ENCODE measurements at places on chromosomes 1 and 21.

GRCh38 chr1:55418208-55419000, 203.2 kb upstream of the USP24 start:
- DNase-seq, result no peak

GRCh38 chr1:61386770-61387169, 304.4 kb downstream of the NFIA start:
- DNase-seq, result no peak

GRCh38 chr1:24142546-24143534, at the start of gene IL22RA1:
Gene IL22RA1, minus strand, starts transcription at chr1:24143140. Its CDS starts 58 bp downstream, at chr1:24143082.
- DNase-seq, result no peak

- DNase-seq, result no peak
Observed at GRCh38 chr21:35982717-35983116, 77.6 kb downstream of the SETD4 start.

GRCh38 chr1:32886828-32887414, 630 bp downstream of the HPCA start:
- no peak for DNase-seq

- no peak for DNase-seq
Observed at GRCh38 chr1:20183035-20183434, 2.9 kb upstream of the UBXN10 start.

GRCh38 chr1:184019506-184019905, 18.0 kb downstream of the COLGALT2 start:
- no peak for DNase-seq

DNA sequence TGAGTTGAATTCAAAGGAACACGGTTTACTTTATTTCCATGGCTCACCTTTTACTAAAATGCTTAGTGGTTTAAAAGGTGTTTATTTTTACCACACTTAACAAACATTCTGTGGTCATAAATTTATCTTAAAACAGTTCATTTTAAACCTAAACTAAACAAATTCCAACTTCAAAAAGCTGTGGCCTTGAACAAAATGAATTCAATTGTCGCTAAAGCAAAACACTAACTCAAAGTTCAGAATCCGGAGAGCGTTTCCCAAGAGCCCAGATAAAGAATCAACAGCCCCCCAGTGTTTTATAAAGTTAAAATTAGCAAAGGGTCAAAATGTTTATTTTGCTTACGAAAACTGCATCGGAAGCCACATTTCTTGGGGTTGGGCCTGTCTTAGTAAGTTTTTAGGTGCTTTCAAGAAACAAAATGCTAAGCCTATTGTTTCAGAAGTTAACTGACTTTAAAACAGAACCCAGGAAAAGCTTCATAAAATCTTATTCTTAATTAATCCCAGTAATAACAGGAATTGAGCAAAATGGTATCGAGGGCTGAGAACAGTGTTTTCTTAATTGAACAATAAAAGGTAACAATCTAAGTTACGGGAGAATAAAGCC, 1.3 kb downstream of the PUM1 start:
- no peak for DNase-seq

DNA sequence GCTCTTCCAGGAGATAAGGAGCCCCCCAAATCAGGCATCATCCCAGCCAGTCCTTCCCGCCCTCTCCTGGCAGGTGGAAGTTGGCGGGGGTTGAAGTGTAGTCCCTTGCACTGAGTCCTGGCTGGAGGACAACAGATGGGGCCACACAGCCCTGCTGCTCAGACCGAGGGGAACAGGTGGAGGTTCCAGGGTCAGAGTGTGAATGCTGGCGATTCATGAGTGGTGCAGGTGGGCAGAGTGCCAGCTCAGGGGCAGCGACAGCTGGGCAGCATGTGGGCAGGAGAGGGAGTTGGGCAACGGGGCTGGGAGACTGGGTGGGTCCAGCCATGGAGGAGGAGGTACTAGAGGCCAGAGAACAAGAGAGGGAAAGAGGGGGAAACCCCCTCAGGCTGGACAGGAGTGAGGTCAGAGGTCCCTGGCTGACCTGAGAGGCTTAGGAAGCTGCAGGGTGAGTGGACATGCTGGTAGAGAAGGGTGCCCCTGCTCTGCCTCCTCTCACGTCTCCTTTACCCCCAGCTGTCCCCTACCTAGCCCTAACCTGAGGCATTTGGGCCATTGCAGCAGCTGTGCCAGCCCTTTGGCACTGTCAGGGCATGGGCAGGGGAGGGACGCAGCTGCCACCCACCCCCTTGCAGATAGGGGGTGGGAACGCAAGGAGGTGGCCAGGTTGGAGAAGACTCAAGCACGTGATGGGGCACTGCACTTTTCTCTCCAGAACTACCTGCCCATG, 11.3 kb upstream of the ADORA1 start:
- no peak for DNase-seq

- no peak for DNase-seq
Observed at GRCh38 chr1:239125027-239125426, 261.3 kb upstream of the CHRM3 start.

- no peak for DNase-seq
Observed at GRCh38 chr21:38951095-38951730, 145.5 kb downstream of the ETS2 start.

- DNase-seq, result no peak
Observed at GRCh38 chr1:48603222-48603621, 131.2 kb upstream of the SPATA6 start.

GRCh38 chr1:10832703-10833102, 36.3 kb upstream of the CASZ1 start:
- no peak for DNase-seq

- no peak for DNase-seq
Observed at GRCh38 chr1:235434001-235434400, 66.8 kb downstream of the TBCE start.

GRCh38 chr21:33655588-33656221, 13.4 kb downstream of the ITSN1 start:
- DNase-seq, result no peak

DNA sequence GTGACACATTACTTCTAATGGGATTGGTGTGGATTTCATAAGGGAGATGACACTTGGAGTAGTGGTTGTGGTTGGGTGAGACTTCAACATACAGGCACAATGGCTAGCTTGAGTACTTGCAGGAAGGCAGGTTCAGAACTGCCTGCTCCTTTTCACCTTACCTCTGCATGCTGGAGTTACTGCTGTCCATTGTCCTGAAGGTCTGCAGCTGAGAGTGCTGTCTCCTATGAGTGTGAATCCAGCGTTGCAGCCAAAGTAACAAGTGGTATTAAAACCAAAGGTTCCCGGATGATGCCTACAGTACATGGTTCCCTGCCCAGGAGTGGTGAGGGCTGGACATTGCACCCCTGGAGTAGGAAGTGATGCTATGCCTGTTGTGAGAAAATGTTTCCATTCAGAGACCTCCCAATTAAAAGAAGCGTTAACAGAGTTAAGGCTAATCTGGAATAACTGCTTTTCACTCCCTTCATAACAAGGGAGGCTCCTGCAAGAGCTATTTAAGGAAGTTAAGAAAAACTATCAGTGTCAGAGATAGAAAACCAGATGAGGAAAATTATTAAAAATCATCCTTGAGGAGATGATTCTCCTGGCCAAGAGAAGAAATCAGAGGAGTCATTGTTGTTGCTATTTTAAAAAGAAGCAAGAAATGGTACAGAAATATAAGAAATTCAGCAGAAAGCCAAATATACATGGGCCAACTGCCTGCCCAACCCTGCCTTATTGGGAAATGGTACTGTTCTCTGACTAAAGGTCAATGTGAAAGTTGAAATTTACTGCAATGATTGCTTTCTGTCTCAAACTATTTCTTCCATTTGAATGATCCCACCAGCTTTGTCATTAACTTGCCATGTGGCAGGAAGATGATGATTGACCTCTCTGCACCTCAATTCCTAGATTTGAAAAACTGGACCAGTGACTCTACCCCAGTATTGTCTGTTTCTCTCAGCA, 9.8 kb upstream of the F5 start:
- DNase-seq, result no peak

DNA sequence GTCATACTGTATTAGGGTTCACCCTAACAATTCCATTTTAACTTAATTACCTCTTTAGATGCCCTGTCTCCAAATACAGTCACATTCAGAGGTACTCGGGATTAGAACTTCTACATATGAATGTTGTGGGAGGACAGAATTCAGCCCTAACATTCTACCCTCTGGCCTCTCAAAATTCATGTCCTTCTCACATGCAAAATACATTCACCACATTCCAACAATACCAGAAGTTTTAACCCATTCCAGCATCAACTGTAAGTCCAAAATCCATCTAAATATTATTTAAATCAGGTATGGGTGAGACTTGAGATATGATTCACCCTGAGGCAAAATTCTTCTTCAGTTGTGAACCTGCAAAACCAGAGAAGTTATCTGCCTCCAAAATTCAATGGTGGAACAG, 14.5 kb downstream of the LY9 start:
- no peak for DNase-seq

- no peak for DNase-seq
Observed at GRCh38 chr21:45542667-45543370, 579 bp upstream of the SLC19A1 start.

DNA sequence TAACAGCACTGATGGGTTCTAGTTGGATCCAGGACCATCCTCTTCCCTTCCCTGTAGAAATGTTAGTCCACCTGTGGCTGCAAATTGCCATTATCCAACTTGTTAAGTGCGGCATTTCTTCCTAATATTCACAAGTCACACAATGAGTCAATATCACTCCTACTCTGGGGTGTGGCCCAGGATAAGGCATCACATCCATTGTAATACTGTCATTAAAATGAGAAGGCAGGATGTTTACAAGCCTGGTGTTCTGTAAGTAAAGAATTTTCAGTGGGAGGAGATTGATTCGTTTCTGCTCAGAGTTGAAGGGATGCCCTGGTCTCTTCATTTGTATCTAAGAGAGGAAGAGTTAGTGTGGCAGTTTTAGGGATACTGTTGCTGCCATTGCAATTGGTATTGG, 18.1 kb upstream of the ARHGAP29 start:
- no peak for DNase-seq

GRCh38 chr1:46041974-46042373, 90.5 kb downstream of the PIK3R3 start:
- no peak for DNase-seq

DNA sequence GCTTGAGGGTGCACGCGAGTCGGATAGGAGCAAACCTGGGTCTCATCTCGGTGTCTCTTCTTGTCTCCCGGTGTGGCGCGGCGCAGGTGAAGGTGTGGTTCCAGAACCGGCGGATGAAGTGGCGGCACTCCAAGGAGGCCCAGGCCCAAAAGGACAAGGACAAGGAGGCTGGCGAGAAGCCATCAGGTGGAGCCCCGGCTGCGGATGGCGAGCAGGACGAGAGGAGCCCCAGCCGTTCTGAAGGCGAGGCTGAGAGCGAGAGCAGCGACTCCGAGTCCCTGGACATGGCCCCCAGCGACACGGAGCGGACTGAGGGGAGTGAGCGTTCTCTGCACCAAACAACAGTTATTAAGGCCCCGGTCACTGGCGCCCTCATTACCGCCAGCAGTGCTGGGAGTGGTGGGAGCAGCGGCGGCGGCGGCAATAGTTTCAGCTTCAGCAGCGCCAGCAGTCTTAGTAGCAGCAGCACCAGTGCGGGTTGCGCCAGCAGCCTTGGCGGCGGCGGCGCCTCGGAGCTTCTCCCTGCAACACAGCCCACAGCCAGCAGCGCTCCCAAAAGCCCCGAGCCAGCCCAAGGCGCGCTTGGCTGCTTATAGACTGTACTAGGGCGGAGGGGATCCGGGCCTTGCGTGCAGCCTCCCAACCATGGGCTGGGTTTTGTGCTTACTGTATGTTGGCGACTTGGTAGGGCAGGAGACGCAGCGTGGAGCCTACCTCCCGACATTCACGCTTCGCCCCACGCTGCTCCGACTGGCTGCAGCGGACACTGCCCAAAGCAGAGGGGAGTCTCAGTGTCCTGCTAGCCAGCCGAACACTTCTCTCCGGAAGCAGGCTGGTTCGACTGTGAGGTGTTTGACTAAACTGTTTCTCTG, 5.1 kb downstream of the HLX start:
- DNase-seq, result no peak

GRCh38 chr1:116763116-116763786, 9.0 kb downstream of the CD2 start:
- no peak for DNase-seq

DNA sequence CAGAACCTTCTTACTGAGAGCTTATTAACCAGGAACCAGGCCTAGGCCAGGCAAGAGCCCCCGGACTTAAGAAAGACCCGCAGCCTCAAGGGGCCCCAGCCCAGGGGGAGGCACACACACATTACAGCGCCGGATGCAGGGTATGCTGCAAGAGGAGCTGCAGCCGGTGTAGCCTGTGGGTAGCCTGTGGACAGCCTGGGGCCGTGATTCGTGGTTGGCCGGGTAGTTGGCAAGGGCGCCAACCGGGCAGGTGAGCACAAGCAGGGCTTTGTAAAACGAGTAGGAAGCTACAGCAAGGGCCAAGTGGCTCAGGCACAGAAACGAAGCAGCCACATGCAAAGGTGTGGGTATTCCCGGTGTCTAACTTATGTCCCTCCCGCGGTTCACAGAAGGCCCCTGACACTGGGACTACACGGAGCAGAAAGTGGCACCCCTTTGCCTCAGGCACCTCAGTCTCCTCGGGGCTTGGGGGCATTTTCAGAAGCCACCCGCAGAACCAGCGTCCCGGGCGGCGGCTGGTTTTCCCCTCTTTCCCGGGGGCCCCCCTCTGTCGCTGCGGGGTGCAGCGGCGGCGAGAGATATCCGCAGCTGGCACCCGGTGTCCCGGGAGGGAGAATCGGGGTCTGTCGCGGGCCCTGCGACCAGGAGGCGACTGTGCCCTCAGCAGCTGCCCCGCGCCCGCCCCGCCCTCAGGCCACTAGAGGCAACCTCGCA, 40.8 kb downstream of the KIAA1614 start:
- no peak for DNase-seq

DNA sequence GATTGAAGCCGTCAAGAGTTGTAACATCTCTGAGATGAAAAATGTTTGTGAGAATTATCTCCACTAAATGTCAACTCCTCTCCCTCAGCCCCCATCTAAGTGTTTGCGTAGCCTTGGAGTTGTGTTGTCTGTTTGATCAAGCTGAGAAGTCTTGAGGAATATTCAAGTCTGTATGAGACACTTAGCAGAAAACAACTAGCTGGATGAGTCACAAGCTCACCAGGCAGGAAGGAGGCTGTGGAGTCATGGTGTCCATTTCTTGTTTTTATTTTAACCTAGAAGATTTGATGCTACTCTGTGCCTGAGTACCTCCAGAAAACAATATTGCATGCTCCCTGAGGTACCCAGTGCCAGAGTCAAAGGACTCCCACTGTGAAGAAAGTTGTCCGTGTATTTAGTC, 211.6 kb upstream of the PLXNA2 start:
- no peak for DNase-seq

Measured in mesothelial cell of epicardium (in vitro differentiated cells).